Right renal pelvis (tissue), 4 donors: ENCODE measurements at places on chromosomes 2 and 18. TPM values are rescaled to one million over a fixed set of nuclear protein-coding genes. Genes with fewer than 3 reads are reported as not detected.

- DNase-seq, result no peak
These were observed 40.0 kb upstream of the NFATC1 start for GRCh38 chr18:79355433-79356335.

DNA sequence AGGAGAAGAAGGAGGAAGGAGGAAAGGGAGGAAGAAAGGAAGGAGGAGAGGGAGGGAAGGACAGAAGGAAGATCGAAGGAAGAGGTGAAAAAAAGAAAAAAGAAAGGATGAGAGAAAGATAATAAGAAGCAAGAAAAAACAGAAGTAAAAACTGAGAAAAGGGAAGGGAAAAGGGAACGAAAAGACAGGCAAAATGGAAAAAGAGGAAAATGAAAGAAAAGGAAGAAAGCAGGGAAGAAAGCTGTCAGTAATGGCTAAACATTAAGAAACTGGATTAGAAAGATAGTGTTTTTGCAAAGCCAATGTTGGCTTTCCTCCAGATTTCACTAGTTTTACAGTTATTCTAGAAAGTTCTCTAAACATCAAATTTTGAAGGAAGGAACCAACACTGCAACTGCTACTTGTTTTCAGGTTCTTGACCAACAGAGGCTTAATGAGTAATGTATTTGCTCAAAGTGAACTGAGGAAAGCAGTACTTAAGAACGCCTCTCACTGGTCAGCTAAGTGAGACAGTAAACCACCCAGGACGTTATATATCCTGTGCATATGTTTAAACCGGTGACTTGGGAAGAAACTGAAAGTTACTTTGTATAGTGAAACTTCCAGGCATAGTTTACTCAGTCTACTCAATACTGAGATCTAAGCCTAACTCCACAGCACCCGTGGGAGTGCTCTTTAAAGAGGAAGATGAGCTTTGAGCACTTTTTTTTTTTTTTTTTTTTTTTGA is 286.2 kb upstream of the TRIB2 start:
- DNase-seq, result no peak

- DNase-seq, result no peak
These were observed 39.7 kb upstream of the PNPT1 start for GRCh38 chr2:55733335-55733734.

Gene SERPINB12
- polyA plus RNA-seq, result not detected

GRCh38 chr2:215171151-215171550 is 32.7 kb upstream of the ABCA12 start:
- no peak for DNase-seq

GRCh38 chr2:204452464-204453023 is 92.7 kb upstream of the PARD3B start:
- peak; percentile 62 for DNase-seq

DNA sequence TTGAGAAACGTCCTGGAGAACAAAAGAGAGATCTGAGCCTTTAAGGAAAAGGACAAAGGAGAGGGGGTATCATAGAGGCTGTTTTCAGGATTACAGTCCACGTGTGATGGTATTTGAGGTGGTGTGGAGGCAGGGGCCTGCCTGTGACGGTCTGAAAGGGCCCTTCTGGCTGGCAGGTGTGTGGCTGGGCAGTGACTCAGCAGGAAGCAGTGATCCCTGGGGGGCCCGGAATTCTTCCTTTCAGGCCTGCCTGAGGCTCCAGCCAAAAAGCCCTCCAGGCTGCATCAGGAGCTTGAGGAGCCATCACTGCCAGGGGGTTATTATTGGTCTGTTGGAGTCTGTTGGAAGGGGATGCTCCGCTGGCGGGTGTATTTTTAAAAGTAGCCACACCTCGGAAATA is 97.2 kb upstream of the TMEM18 start:
- DNase-seq, result no peak

DNA sequence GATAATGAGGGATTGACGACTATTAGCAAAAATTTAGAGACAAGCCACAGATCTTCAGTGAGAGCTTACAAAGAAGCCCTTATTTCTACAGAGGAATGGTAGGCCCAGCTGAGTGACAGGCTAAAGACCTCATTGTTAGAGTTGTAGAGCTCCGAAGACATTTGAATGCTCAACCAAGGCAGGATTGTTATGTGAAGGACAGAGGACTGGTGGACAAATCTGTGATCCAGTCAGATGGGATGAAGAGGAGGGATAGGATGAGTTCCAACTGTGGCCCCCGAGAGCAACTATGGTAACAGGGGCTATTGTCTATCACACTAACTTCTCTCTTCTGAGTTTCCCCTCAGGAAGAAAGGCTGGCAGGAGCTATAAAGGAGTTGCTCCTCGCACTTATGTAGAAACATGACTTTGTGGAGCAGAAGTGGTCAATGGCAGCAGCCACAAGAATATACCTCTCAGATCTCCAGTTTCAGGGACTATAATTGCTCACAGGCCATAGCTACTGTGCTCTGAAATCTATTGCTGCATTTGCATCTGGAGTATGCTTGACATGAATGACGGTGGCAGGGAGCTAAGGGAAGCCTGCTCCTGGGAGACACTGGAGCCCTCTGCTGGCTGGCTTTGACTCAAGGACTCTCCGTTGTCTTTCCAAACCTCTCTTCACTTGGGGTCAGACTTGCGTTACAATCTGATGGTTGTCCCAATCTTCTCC is 50.3 kb upstream of the GREB1L start:
- DNase-seq, result no peak

Gene ALPP
- not detected for polyA plus RNA-seq

Gene CTIF
- polyA plus RNA-seq, result 19.1 TPM

- DNase-seq, result no peak
These were observed 18.3 kb downstream of the RNASEH1 start for GRCh38 chr2:3539836-3540235.

GRCh38 chr2:239264838-239265651 is 135.8 kb downstream of the HDAC4 start:
- DNase-seq, result no peak

Gene FBXO11
- polyA plus RNA-seq, result 66.9 TPM
